ENCODE measurements at places on chromosomes 4 and X.
A peak's percentile ranks its signal among the peaks of the same experiment; 100 is the strongest.

DNA sequence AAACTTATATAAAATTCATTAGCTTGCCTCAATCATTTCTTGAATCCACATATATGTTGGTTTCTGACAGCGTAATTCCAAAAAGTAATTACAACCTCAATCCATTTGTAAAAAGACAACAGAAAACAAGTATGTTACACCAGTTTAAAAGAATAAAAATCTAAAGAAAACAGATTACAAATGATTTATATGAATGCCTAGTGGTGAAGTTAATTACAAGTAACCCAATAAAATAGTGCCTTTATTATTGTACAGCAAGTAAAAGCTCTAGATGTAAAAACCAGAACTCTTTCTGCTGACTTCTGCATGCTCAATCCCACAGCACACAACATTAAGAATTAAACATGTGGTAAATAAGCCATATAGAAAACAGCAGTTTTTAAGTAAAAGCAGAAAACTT, 197.8 kb downstream of the MAB21L2 start:
- DNase-seq, result no peak

- DNase-seq, result no peak
Observed at GRCh38 chrX:23202326-23202725, 132.3 kb upstream of the PTCHD1 start.

- DNase-seq, result no peak
Observed at GRCh38 chr4:24680746-24681448, 96.5 kb upstream of the DHX15 start.

DNA sequence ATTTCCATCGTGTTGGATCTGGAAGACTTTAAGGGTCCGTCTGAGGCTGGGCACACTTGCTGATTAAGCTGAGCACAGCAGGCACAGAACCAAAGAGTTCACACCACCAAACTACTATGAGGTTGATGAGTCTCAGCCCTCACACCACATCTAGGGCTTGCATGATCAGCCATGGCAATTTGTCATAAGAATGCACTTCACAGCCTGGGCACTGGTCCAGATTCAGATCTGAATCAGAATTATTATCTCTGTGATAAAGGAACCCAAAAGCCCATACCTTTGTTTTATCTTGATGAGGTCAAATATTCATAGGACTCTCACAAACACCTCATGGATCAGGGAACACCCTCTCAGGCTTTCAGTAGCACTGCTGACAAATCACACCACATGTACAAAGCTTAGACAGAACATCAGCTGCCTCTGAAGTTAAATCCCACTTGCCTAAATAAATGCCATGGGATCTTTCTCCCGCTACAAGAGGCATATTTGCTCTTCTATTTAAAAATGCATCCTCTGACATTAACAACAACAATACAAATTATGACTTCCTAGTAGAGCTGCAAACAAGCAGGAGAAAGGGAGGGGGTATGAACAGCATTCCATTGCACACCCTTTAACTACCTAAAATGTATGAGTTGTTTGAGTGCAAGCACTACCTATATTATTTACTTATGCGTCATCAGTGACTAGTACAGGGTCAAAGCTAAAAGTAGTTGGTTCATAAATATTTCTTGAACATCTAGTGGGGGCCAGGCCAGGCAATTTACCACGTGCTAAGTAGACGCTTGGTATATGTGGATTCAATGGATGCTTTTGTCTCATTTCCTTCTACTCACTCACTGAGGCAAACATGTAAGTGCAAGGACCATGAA, 186.3 kb upstream of the FGF13 start:
- no peak for DNase-seq

DNA sequence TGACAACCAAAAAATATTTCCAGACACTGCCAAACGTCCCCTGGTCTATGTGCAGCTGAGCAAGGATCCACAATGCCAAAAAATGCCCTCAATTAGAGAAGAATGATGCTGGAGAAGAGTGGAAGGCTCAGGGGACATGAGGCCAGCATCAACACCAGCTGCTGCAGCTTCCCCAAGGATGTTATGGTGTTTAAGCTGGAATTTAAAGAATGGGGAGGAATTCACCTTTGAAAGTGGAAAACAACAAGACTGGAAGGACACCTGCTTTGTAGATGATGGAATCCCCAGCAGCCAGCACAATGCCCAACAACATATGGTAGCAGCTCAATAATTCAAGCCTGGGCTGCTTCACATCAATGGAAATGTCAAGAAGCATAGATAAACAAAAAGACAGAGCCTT, 20.3 kb upstream of the SMPX start:
- DNase-seq, result no peak

- DNase-seq, result no peak
Observed at GRCh38 chr4:8821151-8821950, 50.3 kb downstream of the HMX1 start.

DNA sequence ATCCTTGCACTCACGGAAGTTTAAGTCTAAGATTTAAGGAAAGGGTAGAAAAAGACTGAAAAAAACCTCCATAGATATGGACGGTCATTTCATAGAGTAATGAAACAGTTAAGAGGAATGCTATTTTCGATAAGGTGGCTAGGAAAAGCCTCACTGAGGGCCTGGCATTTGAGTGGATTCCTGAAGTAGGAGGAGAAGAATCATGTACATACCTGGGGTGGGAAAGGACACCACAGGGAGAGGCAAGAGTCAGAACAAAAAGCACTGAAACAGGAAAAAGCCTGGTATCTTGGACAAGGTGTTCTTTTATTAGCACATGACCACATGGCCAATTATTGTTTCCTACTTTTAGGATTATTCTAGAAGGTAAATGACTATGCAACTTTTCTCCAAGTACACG, 547.2 kb upstream of the DIPK2B start:
- DNase-seq, result no peak

- DNase-seq, result no peak
Observed at GRCh38 chr4:108031427-108032083, 41.9 kb downstream of the HADH start.

DNA sequence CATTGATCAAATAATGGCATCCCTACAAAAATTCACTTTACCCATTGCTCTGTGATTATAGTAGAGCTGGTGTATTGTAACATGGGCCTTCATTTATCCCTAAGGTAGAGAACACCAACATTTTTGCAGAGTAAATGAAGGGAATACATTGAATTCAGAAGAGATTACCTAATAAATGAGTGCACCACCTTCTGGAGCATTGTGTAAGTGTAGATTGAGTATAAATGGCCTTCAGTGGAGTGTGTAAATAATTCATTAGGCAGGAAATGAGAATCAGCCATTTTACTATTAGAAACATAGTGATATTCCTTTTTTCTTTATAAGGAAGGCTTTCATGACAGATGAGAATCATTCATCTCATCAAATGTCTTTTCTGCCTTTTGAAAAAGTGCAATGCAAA, 155.8 kb downstream of the FAM47B start:
- DNase-seq, result no peak

- DNase-seq, result no peak
Observed at GRCh38 chr4:122857160-122857559, 30.5 kb downstream of the FGF2 start.

GRCh38 chr4:8205749-8206611, 6.9 kb downstream of the SH3TC1 start:
- no peak for DNase-seq

DNA sequence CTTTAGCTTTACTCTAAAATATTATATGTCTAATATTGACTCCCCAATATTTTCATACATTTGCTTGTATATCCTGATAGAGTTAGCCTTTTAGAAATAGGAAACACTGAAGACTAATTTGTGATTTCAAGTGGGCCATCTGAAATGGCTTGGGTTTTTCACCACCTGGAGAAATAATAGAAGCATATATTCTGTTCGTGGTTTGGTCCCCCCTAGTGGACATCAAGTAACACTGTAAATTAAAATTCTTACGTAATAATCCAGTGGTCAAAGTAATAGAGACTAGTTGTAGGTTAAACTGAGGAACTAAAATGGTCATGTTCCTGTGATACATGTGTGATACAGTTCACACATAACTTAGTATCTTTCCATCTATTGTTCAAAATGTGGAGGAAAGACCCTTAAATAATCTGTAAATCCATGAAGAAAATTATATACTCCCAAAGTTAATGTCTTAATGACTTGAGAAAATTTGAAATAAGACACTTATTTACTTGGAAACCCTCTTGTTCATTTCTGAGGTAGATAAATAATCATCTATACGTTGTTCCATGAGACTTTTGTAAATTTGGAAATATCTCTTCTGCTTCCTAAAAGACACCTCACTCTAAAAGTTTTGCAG, 79.8 kb upstream of the SMARCAD1 start:
- no peak for DNase-seq

DNA sequence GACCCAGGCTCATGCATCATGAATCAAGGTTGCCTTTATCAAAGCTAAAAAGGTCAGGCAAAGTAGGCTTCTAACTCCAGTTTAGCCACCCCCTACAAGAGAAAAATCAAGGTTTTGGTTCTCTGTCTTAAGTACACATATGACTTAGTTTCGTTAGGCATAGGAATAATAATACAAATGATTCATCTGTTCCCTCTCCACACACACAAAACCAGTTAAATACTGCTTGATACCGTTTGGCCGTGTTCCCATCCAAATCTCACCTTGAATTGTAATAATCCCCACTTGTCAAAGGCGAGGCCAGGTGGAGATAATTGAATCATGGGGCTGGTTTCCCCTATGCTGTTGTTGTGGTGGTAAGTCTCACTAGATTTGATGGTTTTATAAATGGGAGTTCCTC, 226.2 kb downstream of the HS6ST2 start:
- DNase-seq, result no peak

DNA sequence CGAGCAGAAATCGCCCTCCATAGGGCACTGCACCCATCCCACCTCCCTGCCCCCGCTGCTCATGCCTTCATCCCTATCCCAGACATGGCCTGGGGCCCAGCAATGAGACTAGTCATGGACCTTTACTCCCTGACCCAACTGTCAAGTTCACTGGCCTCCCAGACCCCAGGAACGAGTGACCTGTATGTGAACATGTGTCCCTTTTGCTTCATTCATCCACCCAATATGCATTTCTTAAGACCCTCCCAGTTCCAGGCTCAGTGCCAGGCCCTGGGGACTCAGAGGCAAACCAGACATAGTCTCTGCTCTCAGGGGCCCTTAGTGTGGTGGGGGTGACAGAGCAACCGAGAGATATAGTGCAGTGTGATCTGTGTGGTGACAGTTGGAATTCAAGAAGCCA, 67.0 kb downstream of the EFNB1 start:
- no peak for DNase-seq

DNA sequence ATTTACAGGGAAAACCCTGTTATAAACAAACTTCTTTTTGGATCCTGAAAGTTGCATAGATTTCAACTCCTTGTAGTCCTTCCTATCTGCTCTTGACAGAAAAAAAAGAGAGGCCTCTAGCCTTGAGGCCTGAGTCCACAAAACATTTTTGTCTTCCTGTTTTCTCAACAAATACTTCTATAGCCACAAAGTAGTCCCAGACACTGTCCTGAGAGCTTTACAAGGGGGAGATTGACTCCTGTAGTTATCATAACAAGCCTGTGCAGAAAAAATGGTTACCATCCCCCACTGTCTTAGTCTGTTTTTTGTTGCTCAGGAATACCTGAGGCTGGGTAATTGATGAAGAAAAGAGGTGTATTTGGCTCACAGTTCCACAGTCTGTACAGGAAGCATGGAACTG, 35.2 kb downstream of the PCDH7 start:
- no peak for DNase-seq

GRCh38 chr4:27123123-27123768, 262.6 kb downstream of the STIM2 start:
- no peak for DNase-seq

- DNase-seq, result no peak
Observed at GRCh38 chrX:42540146-42540545, 237.8 kb downstream of the PPP1R2C start.

- no peak for DNase-seq
Observed at GRCh38 chrX:154040307-154040756, 20.6 kb upstream of the IRAK1 start.

GRCh38 chr4:169009286-169010124, 550 bp downstream of the CBR4 start:
- DNase-seq, result peak; percentile 54

DNA sequence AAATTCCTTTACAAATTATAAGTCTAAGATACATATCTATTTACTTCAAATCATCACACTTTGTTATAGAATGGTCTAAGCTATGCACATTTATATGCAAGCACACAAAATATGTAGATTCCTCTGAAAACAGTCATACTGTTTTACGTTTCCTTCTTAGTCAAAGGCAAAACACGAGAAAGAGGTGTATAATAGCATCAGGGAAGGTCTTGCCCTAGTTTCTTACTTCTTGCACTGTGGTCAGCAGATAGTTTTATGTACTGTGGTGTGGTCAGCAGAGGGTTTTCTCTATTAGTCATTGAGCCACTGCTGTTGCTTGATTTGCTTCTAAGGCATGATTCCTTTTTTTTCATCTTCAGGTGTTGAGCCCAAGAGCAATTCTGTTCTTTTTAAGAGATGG, 117.7 kb downstream of the ADAM29 start:
- no peak for DNase-seq

- no peak for DNase-seq
Observed at GRCh38 chrX:114058988-114059418, 524.9 kb upstream of the HTR2C start.

DNA sequence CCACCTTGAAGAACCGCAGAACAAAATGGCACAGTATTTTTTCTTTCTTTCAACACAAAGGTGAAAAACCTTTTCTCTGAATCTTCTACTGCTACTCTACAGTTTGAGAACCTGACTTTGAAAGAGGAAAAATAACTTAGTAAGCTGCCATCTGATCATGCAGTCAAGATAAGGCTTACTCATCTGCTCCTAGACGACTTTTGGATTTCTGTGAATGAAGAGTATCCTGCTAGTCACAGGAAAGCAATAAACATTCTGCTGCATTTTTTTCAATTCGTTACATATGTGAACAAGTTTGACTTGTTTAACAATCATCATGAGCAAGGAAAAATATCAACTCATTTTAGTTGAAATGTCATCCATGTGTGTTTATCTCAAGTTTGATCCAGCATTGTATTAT, 25.2 kb downstream of the TIGD2 start:
- DNase-seq, result no peak

Data from activated CD4-positive, alpha-beta T cell treated with anti-CD3 and anti-CD28 coated beads, Interleukin-2, amount 50 U/mL, for 4 hours (primary cell).